ENCODE measurements at places on chromosomes 4 and X.

GRCh38 chrX:41491267-41492004 lies 44.3 kb downstream of the NYX start:
- no peak for DNase-seq

DNA sequence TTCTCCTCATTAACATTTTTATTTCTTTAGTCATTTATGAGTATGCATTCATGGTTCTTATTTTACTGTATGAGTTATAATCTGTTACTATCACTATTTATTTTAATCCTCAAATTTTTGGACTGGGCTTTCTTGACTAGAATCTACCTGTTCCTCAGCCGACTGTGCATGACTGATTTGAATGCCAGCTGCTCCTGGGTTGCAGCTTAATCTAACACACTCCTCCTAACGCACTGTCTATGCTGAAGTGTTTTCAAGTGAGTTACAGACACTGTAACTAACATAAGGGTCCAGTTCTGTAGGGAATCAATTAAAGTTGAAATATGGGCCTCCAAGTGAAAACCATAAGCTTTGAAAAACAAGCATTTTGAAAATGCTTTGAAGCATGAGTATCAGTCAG lies 137.4 kb upstream of the ARSJ start:
- no peak for DNase-seq

GRCh38 chr4:7414046-7414445 lies 20.7 kb downstream of the PSAPL1 start:
- DNase-seq: no peak

- DNase-seq: no peak
Observed at GRCh38 chr4:52199574-52200338, 148.7 kb downstream of the SPATA18 start.

DNA sequence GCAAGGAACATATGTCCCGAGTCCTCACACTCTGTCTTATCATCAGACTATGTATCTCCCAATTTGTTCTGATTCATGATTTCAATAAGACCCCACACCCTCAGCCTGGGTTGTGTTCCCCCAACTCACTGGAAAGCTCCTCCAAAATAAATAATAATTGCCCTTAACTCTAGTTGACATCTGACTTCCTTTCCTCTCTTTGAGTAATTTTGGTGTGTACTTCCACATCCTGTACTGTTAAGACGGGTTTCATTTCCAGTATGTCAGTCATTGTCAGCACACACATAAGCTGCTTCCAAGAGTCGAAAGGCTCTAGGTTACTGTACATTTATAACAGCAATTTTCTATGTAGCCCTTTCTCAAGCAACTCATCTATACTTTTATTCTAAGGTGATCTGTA lies 52.2 kb upstream of the C1QTNF7 start:
- no peak for DNase-seq

DNA sequence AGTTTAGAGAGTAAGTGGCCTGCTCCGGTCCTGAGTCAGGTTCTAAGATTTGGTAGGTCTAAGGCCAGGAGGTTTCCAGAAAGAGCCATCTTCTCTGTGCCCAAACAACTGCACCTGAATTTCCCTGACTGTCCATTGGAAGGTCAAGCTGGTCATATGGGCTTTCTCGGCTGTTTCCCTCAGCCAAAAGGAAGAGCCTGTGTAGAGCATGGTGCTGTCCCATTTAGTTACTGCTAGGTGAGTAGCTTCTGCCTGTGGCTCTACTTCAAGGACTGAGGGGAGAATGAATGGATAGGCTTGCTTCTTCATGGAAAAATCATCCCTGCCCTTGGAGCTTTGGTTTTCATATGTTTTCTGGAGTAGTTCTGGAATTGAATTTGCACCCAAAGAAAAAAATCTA lies 33.7 kb downstream of the NHSL2 start:
- DNase-seq: no peak

All from stimulated activated CD4-positive, alpha-beta T cell treated with anti-CD3 and anti-CD28 coated beads, TNF-alpha, amount 100 ng/mL, for 1 hour (primary cell).